ENCODE measurements at places on chromosomes 13 and 19. TPM values are rescaled to one million over a fixed set of nuclear protein-coding genes. Genes with fewer than 3 reads are reported as not detected.

GRCh38 chr13:45826731-45827130 lies 24.8 kb downstream of the SIAH3 start:
- no peak for DNase-seq

- no peak for DNase-seq
These were observed 129.3 kb downstream of the ENOX1 start for GRCh38 chr13:43657485-43657884.

- no peak for DNase-seq
These were observed 457.4 kb downstream of the DIAPH3 start for GRCh38 chr13:59706101-59706976.

DNA sequence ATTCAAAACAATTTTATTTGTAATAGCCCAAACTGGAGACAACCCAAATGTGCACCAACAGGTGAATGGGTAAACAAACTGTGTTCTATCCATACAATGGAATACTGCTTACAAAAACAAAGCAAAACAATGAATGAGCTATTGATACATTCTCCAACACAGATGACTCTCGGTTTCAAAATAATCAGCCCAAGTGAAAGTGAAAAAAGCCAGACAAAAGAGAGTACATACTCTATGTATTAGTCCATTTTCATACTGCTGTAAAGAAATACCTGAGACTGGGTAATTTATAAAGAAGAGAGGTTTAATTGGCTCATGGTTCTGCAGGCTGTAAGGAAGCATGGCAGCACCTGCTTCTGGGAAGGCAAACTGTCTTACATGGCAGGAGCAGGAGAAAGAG lies 65.2 kb upstream of the LRCH1 start:
- no peak for DNase-seq

DNA sequence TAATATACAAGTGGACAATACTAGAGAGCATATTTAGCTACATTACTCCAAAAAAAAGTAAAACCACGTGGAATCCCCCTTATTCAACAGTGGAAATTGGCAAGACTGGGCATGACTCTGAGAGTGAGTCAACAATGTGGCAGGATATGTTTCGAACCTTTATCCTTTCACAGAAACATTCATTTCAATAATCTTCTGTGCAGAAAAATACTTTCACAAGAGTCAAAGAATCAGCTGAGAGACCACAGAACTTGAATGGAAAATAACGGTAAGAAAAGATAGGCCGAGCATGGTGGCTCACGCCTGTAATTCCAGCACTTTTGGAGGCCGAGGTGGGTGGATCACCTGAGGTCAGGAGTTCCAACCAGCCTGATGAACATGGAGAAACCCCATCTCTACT lies 25.1 kb upstream of the CD70 start:
- DNase-seq: no peak

GRCh38 chr19:49631014-49631588 lies 8.8 kb downstream of the RRAS start:
- no peak for DNase-seq

GRCh38 chr19:16077984-16078758 lies 1.9 kb downstream of the TPM4 start:
- DNase-seq: peak; percentile 83

GRCh38 chr19:11375143-11375948 lies 880 bp downstream of the SWSAP1 start:
- no peak for DNase-seq

DNA sequence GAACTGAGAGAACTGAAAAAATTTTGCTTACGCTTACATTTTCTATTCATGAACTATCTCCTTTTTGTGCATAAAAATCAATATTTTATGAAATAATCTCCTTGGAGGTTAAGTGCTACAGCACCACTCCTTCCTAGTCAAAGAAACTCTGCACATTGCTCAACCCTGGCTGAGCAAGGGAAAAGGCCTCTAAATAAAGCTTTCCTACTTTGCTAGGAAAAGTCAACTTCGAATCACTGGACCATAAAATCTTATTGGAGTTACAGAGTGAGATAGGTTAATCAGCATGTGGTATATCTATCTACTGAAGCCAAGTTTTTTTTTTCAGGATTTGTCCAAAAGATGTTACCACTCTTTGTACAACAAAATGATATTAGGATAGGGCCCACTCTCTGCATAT lies 57.5 kb upstream of the HMGB1 start:
- no peak for DNase-seq

DNA sequence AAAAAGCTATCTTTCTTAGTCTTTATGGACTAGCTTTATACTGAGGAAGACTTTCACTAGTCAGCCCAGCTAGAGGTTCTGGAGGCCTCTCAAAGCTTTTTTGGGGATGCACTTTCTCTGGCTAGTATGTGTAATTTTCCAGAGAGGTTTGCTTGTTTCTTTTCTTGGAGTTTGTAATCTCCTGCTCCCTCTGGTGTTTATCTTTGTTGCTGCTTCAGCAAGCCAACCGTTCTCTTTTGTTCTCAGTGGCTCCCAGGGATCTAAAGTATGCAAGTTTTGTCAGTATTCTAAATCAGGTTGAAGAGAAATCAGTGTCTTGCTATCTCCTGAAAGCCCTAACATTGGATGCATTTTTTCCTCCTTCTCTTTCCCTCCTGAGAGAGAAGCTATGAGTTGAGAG lies 121.1 kb upstream of the MYO16 start:
- no peak for DNase-seq

- peak; percentile 76 for DNase-seq
These were observed 29.5 kb downstream of the CRTC1 start for GRCh38 chr19:18712981-18713380.

OR10H1 gene
- not detected for polyA plus RNA-seq

ZNF433 gene
- polyA plus RNA-seq: 6.0 TPM

DNA sequence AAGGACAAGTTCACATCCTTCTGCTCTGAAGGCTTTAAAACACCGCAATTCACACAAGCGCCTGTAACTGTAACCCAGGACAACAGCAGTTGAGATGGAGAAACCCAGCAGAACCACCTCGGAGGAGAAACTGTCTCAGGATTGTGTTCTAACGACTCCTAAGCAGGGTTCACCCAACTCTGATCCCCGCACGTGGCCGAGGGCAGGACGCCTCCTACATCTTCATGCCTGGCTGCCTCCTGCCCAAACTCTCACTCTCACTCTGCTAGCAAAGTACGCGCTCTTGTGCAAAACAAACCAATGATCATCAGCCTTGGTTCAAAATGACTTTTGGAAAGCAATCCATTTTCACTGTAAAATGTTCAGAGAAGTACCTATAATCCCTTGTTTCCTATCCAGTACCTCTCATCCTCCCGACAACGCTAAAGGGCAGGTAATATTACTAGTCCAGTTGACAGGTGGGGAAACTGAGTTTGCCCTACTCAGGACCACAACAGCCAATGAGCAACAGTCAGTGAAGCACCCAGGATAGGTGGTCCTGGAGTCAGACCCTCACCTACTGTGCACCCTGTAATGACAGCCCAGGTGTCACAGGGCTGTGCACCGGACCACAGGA lies 25.6 kb downstream of the EPS15L1 start:
- no peak for DNase-seq

DNA sequence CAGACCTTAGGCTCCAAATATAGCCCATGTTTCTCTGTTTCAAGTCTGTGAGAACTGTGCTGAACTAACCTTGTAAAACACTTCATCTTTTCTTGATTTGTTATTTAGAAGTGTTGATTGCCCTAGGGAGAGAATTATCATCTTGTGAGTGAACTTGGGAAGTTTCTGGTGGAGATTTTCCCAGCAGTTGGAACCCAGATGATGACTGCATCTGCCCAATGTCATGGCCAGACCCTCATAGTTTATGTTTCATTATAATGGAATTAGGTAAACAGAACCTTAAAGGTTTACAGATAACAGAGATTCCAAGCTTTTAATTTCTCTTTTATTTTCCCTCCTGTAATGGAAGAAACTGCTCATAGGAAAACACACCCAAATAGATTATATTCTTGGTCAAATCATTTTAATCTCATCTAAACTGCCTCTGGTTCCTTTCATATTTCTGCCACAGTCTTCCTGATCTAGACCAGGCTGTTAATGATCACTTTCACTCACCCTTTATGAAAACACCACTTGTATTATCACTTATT lies 569.1 kb downstream of the KCTD12 start:
- DNase-seq: no peak

DNA sequence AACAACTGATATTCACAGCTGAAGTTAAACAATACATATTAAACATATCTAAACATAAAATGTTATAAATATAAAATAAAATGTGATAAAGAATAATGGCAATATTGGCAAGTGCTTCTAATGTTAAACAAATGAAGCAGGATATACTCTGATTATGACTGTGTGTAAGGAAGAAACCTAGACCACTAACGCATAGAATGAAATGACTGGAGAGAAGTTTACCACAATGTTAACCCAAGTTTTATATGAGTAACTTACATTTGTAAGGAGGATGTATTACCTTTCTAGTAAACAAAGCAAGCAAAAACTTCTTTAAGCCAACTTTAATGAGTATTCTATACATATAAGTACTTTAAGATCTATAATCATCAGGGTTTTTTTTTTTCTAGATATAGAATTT lies 43.0 kb downstream of the RB1 start:
- no peak for DNase-seq

GRCh38 chr19:852136-853013 lies at the start of gene ELANE:
Gene ELANE, plus strand, starts transcription at chr19:852303. Its CDS starts 26 bp downstream, at chr19:852329.
- DNase-seq: no peak

- no peak for DNase-seq
These were observed 2.3 kb downstream of the UPF1 start for GRCh38 chr19:18833849-18834643.

GRCh38 chr13:45258334-45258675 lies 57.5 kb upstream of the KCTD4 start:
- no peak for DNase-seq

- no peak for DNase-seq
These were observed 5.3 kb downstream of the ABCA7 start for GRCh38 chr19:1045247-1045603.

- no peak for DNase-seq
These were observed 17.4 kb downstream of the PIP5K1C start for GRCh38 chr19:3682741-3683404.

GRCh38 chr13:68304286-68304893 lies 1074.3 kb upstream of the PCDH9 start:
- peak; percentile 2 for DNase-seq

BCL2L12 gene
- polyA plus RNA-seq: 25.5 TPM

DNA sequence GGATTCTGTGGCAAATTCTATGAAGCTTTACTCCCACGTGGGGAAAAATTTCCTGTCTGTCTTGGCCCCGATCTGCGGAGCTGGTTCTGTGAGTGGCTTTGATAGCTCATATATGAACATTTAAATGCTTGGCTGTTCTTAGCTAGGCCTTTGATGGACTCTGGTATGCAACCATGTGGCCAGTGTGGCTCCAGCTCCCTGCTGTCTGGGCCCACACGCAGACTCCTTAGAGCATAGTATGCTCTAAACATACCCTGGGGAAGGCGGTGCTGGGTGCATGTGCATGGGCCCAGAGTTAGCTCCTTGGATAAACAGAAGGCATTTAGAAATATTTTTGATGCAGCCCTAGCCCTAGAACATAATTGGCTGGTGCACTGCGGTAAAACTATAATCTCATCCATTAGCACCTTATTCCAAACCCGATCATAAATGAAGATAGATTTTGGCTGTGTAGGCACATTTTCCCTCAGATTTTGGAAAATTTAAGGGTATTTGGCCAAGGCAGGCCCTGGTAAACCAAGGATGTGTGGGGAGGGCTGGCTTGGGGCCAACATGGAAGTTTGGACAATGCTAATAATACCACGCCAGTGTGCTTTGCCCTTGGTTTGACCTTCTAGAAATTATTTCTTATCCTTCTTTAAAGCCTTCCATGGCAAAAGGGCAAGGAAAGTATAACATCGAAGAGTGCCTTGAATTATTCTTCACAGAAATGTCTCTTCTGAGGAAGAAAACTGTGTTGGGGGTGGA lies 153.5 kb downstream of the LMO7 start:
- no peak for DNase-seq

DNA sequence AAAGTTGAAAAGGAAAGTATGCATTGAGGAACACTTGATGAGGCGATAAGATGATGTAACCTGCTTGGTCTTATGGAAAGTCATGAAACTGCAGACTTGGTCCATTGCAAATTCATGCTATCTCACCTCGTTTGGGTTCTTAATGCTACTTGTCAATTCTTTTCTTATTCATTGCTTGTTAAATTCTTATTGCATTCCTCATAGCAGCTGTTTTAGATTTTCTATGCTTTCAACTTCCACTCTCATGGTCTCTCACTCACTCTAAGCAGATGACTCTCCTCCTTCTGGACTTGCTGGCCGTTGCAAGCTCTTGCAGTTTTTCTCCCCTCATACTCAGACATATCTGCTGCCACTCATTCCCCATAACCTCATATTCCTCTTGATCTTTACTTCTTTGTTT lies 67.8 kb upstream of the CSNK1A1L start:
- DNase-seq: peak; percentile 46

- no peak for DNase-seq
These were observed 24.9 kb downstream of the MPND start for GRCh38 chr19:4368128-4368820.

KLK12 gene
- polyA plus RNA-seq: not detected

GRCh38 chr19:39133431-39134270 lies 8.1 kb downstream of the PAK4 start:
- DNase-seq: no peak

DNA sequence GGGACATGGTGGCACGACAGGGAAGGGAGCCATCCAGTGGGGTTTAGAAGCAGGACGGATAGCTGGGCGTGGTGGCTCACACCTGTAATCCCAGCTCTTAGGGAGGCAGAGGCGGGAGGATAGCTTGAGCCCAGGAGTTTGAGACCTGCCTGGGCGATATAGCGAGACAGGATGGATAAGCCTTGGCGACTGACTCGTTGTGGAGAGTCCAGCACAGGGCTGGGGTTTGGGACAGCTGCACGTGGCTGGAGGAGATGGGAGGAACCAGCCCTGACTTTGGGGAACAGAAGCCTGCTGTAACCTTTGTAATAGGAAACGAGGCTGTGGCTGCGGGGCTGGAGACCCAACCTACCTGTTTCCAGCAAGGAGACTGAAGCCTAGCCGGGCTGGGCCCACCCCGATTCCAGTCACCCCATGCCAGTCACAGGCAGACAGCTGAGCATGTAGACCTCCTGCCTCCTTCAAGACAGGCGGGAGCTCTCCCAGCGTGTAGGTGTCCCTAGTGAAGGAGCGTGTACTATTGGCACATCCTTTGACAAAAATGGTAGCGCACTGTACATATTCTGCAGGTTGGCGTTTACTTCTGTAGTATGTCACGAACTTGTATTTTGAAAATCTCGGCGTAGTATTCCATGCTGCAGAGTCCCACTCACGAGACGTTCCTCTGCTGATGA lies 8.0 kb downstream of the LENG1 start:
- DNase-seq: no peak

PSMD8 gene
- 111 TPM for polyA plus RNA-seq

DNA sequence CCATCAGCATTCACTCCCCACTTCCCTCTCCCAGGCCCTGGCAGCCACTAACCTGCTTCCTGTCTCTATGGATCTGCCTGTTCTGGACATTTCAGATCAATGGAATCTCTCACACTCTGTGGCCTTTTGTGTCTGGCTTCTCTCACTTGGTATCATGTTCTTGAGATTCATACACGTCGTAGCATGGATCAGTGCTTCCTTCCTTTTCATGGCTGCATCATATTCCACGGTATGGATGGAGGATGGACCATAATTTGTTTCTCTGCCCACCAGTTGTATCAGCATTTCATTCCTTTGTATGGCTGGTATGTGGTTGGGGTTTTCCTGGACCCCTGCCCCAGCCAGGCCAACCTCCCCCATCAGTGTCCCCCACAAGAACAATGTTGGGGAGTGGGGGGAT lies 36.2 kb downstream of the MYO9B start:
- DNase-seq: no peak

- DNase-seq: no peak
These were observed 164.4 kb downstream of the RBM26 start for GRCh38 chr13:79241697-79242096.

GRCh38 chr13:73189776-73190175 lies 131.0 kb downstream of the KLF5 start:
- no peak for DNase-seq

MTUS2 gene
- polyA plus RNA-seq: 20.1 TPM

Measured in muscle of arm (tissue), 14 donors.